ENCODE measurements at places on chromosomes 7 and 10.
A peak's percentile ranks its signal among the peaks of the same experiment; 100 is the strongest.

DNA sequence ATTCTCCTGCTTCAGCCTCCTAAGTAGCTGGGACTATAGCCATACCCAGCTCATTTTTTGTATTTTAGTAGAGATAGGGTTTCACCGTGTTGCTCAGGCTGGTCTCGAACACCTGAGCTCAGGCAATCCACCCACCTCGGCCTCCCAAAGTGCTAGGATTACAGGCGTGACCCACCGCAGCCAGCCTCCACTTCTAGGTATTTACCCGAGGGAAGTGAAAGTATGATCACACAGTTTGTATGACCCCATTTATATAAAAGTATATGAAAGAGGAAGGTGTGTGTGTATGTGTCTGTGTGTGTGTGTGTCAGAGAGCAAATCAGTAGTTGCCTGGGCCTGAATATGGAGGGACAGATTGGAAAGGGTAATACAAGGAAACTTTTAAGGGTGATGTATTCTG is 2.0 kb upstream of the PURB start:
- no peak for DNase-seq

DNA sequence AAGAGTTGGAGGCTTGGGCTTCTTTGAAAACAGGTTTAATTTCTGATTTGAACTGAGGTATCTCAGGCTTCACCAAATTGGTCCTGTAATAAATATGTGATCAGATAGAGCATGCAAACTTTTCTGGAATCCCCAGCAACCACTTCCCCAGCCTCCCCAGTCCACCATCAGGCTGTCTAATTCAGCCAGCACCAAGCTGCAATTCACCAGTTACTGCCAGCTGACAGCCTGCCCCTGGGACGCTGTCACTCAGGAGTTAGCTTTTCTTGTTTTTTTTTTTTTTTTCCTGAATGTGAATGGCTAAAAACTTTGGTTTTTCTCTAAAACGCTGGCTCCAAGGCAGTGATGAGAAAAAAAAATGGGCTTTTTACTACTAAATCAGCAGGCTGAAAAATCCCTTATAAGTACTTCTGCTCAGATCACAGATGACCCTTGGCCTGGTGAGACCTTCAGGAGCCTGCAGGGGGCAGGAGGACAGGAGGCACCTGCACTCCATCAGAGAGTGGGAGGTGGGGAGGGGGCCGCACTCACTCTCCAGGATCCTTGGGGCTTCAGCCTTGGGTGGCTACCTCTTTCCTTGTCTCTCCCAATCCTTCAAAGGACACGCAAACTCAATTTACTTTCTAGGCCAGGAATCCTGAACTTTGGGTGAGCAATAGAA is 349.4 kb downstream of the GATA3 start:
- DNase-seq = peak; percentile 15

DNA sequence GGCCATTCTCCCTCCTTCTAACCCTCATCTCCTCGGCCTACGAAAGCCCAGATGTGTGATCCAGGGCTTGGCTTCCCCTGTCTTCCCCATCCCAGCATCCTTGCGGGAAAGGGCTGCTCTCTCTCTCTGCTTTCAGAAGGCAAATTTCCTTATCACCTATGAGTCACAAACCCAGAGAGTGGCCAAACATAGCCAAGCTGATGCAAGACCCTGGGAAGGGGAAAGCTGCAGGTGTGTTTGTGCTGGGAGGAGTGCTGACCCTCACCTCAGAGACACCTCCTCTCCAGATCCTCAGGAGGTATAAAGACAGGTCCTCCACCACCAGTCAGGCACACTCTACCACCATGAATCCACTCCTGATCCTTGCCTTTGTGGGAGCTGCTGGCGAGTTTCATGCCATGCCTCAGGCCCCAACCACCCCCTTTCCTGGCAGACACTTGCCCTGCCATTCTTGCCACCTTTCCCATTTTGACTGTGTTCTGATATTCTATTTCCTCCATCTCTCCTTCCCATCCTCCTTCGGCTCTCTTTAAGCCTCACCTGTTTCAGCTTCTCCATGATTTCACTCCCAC is 10.6 kb upstream of the PRSS2 start:
- no peak for DNase-seq

- DNase-seq = no peak
These were observed 44.0 kb downstream of the CREB3L2 start for GRCh38 chr7:137957887-137958286.

DNA sequence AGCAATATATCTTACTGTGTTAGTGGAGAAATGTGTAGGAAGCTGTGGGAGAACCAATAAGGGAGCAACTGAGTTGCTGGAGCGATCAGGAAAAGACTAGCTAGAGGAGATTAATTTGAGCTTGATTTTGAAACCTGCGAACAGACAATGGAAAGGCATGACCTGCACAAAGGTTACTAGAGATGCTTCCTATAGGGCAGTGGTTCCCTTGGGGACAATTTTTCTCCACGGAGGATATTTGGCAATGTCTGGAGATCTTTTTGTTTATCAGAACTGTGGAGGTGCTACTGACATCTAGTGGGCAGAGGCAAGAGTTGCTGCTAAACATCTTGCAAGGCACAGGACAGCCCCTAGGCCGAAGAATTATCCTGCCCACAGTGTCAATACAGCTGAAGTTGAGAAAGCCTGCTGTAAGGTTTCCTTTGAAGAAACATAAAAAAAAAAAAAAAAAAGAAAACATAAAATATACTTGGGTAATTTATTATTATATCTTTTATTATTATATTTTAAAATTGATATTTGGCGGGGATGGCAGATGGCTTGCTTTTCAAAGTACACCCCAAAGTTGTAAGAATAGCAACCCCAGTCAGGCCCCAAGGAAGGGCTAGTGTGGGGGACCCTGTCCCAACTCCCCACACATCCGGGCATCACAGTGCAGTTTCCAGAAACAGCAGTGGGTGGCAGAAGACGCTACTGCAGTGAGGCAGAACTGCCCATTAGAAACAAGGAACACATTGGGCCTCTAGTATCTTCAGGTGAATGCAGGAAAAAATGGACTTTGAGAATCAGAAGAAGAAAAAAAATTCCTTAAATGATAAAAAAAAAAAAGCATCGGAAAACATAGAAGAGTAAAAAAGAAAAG is 481.6 kb downstream of the SH2D4B start:
- no peak for DNase-seq

DNA sequence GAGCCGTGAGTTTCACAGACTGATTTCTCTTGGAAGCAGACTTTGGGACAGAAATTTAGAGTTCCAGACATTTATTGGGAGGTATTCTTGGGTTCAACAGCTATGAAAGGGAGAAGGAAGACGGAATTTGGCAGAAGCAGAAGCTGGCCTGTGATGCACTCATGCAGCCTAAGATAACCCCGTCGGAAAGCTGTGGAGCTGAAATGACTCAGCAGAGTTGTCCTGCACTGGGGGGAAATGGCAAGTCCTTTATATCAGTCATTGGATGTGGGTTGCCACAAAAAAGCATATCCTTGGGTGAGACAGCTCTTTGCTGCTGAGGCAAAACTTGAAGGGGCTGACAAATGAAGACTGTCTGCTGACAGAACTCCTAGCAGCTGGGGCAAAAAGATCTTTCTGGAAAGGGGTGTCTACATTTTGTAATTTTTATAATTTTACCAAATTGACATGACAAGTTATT is 11.5 kb upstream of the MICU1 start:
- peak; percentile 48 for DNase-seq

GRCh38 chr7:73521636-73522104 is 423 bp downstream of the BAZ1B start:
- no peak for DNase-seq

- no peak for DNase-seq
These were observed 67.8 kb downstream of the GSAP start for GRCh38 chr7:77348371-77348813.

- DNase-seq = no peak
These were observed 135.7 kb upstream of the TBX20 start for GRCh38 chr7:35389636-35390035.

DNA sequence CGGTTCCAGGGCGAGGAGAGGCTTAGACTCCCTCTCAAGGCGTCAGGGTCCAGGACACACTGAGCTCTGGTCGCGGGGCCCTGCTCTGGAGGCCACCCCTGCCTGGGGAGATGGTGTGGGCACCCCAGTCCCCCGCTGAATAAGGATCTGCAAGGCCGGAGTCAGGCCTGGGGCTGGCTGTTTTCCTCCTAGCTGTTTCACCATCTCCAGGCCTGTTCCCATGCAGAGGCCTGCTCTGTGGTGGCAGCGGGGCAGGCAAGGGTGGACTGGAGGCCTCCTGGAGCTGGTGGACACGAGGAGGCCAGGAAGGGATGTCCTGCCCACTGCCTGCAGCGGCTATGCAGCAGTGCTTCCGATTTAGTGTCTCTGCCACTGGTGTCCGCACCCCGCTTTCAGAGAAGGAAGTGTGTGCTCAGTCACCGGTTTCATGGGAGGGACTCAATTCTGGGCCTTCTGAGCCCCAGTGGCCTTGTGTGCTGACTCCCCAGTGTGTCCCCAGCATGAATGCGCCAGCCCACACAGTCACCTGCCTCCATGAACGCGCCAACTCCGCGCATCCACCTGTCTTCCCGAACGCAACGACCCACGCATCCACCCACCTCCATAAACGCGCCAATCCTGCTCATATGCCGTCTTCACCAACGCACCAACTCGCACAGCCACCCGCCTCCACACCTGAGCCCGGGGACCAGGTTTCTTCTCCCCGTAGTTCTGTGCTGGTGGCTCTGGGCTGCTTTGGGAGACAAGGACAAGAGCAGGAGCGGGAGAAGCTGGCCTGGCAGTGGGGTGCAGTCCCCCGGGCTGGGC is 14.5 kb upstream of the GPR146 start:
- no peak for DNase-seq

GRCh38 chr7:51021906-51022570 is 239.3 kb upstream of the GRB10 start:
- DNase-seq = no peak

DNA sequence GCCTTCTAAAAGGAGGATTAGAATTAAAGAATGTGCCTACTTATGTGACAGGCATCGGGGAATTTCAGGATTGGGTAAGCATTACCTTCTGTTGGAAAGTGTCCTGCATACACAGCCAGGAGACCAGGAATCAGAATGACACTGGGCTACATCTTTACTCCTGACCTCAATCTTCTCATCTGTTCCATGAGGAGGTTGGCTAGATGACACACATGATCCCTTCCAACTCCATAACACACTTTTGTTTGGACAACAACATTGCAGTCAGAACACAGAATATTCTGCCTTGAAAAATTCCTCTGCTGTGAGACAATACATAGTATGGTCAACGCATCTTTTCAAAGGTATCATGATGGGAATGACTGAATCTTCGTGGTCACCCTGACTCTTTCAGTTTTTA is 1281.2 kb upstream of the SORCS1 start:
- DNase-seq = no peak

GRCh38 chr10:3467052-3467951 is 294.7 kb upstream of the PITRM1 start:
- no peak for DNase-seq

GRCh38 chr7:27453702-27454405 is 208.8 kb downstream of the HIBADH start:
- no peak for DNase-seq

- no peak for DNase-seq
These were observed 69.8 kb downstream of the MAP3K8 start for GRCh38 chr10:30503700-30504266.

- no peak for DNase-seq
These were observed 151.2 kb downstream of the CFTR start for GRCh38 chr7:117630907-117631564.

DNA sequence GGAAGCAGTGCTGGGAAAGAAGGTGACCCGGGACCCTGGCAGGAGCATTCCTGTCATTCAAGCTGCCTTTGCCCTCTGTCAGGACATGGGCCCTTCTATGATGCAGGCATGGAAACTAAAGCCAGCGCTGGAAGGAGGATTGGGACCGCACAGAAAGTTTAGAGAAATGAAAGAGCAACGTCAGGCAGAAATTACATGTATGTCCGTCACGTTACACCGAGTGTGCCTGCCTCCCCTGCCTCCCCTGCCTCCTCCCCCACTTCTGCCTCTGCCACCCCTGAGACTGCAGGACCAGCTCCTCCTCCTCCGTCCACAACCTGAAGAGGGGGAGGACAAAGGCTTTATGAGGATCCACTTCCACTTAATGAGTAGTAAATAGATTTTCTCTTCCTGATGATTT is 13.9 kb upstream of the PWWP2B start:
- DNase-seq = no peak

GRCh38 chr7:106372126-106372525 is 87.3 kb upstream of the NAMPT start:
- no peak for DNase-seq

- no peak for DNase-seq
These were observed 30.7 kb downstream of the ANKIB1 start for GRCh38 chr7:92276460-92276864.

DNA sequence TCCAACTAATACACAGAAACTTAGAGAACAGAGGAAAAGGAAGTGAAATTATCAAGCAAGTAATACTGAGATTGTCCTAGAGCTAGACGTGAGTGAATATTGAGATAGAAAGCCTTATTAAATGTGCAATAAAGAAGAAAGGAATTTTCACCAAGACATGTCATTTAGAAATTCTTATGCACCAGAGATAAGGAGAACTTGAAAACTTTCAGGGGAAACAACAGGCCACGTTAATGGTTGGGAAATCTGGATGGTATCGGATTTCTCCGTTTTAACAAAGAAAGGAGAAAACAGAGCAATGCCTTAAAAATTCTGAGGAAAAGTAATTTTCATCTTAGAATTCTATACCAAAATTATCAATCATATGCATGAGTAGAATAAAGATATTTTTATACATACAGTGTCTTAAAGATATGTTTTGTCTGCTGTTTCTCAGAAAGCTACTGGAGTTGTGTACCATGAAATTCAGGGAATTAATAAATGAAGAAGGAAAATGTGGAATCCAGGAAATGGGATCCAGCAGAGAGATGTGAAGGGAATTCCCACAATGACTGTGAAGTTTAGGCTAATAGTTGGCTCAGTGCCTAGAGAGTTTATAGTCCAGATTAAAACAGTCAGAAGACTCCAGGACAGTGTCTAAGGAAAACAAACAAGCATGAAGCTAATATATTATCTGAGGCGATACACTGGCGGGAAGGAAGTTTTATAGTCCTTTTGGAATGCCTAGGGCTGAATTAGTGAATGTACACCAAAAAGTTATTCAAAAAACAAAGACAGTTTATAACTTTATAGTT is 159.5 kb downstream of the PPP1R9A start:
- DNase-seq = no peak

DNA sequence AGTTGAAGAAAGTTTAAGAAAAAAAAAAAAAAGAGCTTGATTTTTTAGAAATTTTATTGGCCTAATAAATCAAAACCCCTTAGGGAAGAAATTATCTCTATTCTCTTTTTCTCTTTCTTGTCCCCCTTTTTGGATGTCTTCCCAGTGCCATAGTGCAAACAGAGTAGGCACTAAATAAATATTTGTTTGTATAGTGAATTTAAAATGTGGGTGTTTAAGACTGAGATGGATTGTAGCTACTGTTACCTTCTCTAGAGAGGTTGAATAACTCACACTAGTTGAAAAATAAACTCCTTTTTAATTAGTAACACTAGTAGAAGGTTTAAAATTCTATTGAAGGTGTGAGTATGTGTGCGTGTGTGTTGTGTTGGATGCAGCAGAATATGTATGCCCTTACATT is 783.8 kb downstream of the NXPH1 start:
- DNase-seq = no peak

Measured in activated T-cell treated with anti-CD3 and anti-CD28 coated beads, Interleukin-2, amount 50 U/mL, for 72 hours (primary cell).